ENCODE measurements at places on chromosomes 12 and 14.

- peak; percentile 80 for DNase-seq
Measured at GRCh38 chr14:58152014-58152857, at the start of gene ARMH4. TSS of gene ARMH4 (minus strand) at chr14:58152213. CDS start at chr14:58139358, 12,855 bp downstream.

DNA sequence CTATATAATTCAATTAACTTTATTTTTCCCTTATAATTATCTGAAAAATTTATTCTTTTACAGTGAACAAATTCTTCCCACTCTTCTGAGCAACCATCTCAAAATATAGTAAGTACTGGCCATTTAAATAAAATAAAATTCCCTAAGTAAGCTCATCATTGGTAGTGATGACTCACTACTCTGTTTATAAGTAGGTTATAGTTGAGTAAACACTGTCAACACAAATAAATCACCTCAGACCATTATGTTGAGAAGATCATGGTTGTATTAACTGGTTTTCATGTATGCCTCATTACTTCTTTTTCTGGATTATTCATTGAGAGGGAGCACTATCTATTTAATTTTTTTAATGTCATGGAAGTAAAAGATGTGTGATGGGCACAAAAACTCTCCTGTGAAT, 220.5 kb downstream of the SEC23A start:
- no peak for DNase-seq

DNA sequence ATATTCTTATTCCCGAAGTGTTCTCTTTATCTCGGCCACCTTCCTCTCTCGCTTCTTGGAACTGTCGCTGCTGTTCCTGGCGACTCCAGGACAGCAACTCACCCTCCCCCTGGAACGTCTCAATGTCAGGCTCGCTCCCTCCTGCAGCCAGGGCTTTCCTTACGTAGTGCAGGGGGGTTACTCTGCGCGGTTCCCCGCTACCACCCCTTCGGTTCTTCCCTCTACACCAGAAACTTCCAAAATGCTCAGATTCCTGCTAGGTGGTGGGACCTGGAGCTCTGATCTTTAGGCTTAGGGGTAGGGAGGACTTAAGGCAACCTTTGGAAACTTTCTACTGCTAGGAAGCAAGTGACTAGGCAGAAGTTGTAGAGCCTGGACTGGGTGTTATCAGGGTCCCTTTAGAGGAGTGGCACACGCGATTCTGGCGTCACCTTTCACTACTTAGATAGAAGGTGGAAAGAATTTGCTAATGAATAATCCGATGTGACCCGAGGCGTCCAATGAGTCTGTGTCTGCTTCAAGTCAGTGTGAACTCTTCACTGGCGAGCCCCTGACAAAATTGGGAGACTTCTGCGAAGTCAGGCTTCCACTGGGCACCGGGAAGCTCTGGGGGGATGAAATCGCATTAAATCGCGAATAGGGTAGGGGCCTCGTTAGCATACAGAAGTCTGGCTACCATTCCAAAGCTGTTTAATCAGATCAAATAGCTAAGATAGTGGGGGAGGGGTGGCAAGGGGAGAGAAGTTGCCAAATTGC, 900 bp upstream of the DPF3 start:
- DNase-seq: no peak

GRCh38 chr14:95355422-95355821, 35.7 kb upstream of the CLMN start:
- peak; percentile 12 for DNase-seq

DNA sequence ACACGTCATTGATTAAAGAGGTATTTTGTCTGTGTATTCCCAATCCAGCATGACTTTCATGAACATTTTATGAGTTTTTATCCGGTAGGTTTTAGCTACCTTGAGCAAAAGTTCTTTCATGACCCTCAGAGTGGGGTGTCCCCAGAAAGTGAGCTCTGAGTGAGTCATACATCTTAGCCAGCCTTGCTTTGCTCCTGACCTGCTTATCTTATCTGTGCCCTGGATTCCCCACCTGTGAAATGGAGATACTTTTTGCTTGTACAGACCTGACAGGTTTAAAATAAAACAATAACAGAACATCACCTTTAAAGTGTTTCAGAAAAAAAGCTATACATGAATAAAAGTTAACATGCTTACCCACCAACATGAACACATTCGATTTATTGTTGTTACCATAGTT, 202.8 kb upstream of the SOX5 start:
- no peak for DNase-seq

GRCh38 chr14:69014829-69015259, 35.7 kb upstream of the ACTN1 start:
- DNase-seq: no peak

- no peak for DNase-seq
Measured at GRCh38 chr12:108619369-108620160, 14.1 kb downstream of the SELPLG start.

DNA sequence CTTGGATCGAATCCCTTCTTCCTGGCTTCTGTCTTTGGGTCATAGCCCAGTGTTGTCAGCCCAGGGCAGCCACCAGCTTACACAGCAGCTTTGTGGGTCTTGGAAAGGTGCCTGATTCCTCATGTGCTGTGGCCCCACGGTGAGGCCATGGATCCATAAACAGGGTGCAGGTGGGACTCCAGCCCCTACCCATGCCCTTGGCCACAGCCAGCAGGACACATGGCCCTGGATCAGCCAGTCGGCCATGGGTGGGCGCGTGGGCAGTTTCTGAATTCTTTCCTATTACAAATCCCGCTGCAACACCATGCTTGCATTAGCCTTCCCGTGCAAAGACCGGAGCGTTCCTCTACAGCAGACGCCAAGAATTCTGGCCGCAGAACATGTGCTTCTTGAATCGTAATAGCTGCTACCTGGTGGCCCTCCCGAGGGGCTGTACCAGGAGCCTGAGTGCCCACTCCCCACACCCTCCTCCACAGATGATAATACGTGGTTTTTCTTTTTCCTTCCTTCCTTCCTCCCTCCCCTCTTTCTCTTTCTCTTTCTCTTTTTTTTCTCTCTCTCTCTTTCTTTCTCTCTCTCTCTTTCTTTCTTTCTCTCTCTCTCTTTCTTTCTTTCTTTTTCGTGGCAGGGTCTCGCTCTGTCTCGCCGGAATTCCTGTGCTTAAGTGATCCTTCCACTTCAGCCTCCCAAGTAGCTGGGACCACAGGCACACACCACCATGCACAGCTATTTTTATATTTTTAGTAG, 2.9 kb upstream of the MMP17 start:
- peak; percentile 29 for DNase-seq

DNA sequence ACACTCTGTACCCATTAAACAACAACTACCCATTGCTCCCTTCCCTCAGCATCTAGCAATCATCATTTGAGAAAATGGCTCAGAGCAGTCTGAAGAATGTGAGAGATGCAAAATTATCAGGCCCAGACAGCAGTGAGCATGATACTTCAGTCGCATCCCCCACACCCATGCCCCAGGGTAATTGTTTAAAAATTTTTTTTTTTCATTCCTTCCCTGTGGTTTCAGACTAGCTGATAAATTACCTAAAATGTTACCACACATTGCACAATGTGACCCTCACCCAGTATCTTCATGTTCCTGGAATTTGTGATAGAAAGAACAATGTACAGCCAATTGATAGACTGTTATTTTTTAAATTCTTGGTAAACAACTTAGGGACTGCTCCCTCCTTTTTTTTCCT, 11.3 kb upstream of the USP15 start:
- peak; percentile 86 for DNase-seq

DNA sequence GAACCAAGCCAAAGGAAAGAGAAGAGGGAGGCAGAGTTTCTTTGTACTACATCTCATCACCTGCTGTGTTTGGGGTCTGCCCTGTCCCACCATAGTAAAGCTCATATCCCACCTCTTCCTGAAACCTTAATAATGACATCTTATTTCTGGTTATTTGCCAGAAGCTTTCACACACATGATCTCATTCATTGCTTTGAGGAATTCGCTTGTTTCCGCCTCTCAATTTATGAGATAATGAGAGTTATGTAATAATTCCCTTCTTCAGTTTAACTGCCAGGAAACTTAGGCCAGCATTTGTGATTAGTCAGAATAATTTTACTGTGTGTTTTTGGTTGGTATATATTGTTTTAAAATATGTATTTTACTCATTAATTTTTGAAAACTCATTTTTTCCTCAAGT, 205.2 kb downstream of the CACNA1C start:
- DNase-seq: peak; percentile 67

- DNase-seq: no peak
Measured at GRCh38 chr14:77071938-77072388, 26.1 kb upstream of the CIPC start.

DNA sequence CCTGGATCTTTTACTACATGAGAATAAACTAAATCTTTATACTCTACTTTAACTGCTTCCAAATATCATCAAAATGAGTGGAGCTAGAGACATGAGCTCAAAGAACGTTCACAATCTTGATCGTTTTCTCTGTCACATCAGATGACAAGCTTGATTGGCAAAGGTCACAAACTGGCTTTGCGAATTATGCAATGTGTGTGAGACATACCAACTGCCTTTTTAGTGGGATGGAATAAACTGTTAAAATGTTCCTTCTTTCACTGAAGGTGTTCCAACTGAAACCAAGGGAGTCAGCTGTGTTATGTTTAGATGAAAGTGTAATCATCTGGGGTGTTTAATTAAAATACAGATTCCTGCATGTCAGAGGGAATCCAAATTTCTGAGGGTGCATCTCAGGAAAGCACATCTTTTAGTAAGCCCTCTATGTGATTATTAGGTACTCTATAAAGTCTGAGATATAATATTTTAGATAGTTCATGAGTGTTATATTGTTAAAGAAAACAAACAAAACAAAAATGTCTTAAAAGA, 21.9 kb downstream of the KITLG start:
- DNase-seq: no peak

DNA sequence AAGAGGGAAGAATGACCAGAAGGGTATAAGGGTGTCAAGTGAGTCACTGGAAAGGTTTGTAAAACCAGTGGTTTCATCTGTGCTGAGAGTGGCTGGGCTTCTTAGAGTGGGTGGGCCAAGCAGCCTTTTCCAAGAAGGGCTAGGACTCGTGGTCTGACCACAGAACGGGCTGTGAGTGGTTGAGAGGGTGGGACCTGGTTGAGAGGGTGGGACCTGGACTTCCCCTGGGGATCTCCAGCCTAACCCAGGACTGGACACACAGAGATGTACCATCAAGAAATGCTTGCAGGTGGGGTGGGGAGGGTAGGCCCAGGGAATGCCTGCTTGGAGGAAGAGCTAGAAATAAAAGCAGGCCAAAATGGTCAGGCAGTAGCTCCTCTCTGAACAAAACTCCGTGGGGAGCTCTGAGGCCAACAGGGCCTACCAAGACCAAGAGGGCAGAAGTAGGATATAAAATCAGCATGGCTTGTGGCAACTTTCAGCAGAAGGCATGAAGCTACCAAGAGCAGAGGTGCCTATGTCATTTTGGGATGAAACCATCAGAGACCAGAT, 140.5 kb downstream of the FOXN3 start:
- peak; percentile 27 for DNase-seq

GRCh38 chr14:104931771-104932675, 7.3 kb downstream of the PLD4 start:
- no peak for DNase-seq

GRCh38 chr14:100060760-100061159, 4.5 kb upstream of the EVL start:
- no peak for DNase-seq

- DNase-seq: no peak
Measured at GRCh38 chr14:93954900-93955849, 21.2 kb downstream of the ASB2 start.

GRCh38 chr12:110199339-110200123, 75.4 kb downstream of the IFT81 start:
- DNase-seq: peak; percentile 78

DNA sequence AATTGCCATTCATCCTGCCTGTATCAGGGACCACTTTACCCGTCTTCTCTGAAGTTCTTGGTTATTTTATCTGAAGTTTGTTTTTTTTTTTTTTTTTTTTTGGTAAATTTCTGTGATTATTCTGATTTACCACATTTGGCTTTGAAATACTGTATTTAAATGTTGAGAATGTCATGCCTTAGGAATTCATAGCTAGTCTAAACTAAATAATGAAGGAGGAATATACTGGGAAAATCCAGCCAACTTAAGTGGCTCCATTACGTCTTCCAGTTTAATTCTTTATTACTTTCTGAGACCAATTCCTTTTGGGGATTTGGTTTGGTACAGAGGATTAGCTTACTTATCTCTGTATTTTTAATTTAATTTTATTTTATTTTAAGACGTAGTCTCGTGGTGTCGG, 60.3 kb upstream of the KCNMB4 start:
- peak; percentile 26 for DNase-seq

DNA sequence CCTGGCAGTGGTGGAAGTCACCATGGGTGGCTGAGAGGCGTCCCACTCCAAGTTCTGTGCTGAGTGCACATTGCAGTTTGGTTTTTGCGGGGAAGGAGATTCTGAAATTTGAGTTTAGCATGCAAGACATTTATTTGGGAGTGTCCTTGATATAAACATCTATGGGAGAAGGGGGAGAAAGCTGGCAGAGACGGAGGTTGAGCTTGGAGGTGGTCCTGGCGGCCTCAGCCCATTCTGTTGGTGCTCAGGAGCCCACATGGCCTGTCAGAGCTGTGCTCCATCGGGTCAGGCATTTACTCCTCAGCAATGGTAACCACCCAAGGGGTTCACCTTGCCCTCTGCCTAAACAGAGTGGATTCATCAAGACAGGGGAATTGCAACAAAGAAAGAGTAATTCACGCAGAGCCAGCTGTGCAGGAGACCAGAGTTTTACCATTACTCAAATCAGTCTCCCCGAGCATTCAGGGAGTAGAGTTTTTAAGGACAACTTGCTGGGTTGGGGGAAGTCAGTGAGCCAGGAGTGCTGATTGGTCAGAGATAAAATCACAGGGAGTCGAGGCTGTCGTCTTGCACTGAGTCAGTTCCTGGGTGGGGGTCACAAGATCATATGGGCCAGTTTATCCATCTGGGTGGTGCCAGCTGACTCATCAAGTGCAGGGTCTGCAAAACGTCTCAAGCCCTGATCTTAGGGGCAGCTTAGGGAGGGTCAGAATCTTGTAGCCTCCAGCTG, 323.3 kb upstream of the TMEM132C start:
- DNase-seq: no peak

GRCh38 chr12:96225044-96225855, 31.1 kb downstream of the ELK3 start:
- DNase-seq: peak; percentile 67

- no peak for DNase-seq
Measured at GRCh38 chr12:16229676-16230075, 47.8 kb downstream of the SLC15A5 start.

- no peak for DNase-seq
Measured at GRCh38 chr12:94676922-94677321, 26.6 kb upstream of the TMCC3 start.

GRCh38 chr12:116490471-116490870, 68.7 kb upstream of the MAP1LC3B2 start:
- DNase-seq: peak; percentile 46

- peak; percentile 30 for DNase-seq
Measured at GRCh38 chr12:106519607-106520021, 63.2 kb upstream of the RFX4 start.
